Activated T-cell treated with anti-CD3 and anti-CD28 coated beads, Interleukin-2, amount 50 U/mL, for 4 hours (primary cell): ENCODE measurements at places on chromosomes 4 and X.
A peak's percentile ranks its signal among the peaks of the same experiment; 100 is the strongest.

GRCh38 chrX:134181275-134181660 lies 55.7 kb upstream of the CCDC160 start:
- no peak for DNase-seq

GRCh38 chr4:132709056-132709455 lies 440.0 kb upstream of the PCDH10 start:
- DNase-seq, result no peak

- no peak for DNase-seq
These were observed 212.8 kb upstream of the PDE5A start for GRCh38 chr4:119841361-119841760.

- DNase-seq, result no peak
These were observed 226.1 kb downstream of the SHOX start for GRCh38 chrX:856566-857290.

- DNase-seq, result no peak
These were observed 85.4 kb downstream of the TIGD2 start for GRCh38 chr4:89196745-89197144.

DNA sequence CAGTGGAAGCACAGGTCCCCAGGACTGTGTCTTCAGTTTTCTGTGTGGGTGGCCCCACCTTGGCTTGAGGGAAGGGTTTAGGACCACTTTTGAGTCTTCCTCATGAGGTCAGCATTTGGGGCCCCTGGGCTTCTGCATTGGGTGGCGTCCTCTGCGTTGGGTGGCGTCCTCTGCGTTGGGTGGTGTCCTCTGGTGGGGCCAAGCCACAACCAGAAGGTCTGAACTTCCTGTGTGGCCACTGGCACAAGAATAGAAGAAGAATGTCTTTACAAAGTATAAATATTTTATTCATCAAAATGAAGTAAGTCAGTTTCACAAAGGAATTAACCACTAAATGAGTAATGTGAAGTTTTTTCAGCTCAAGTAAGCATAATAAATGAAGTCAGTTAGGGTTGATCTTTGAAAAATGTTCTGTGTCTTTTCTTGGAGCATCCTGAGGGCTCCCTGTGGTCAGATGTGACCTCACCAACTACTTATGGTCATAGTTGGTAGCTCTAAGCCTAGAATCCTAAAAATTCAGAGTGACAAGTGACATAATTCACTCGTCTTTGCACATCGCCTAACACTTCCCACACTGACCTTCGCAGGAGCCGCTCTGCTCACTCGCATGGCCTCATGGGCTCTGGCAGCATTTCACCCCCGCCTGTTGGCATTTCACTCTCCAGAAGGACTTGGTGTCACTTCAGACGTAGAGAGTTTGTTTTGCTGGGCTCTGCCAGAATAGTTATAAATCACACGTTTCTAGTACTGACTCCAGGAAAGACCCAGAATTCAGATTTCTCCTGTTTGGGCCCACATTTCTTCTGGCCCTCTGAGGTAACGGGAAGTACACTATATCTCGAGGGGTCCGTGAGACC lies 39.0 kb upstream of the HGFAC start:
- DNase-seq, result no peak

DNA sequence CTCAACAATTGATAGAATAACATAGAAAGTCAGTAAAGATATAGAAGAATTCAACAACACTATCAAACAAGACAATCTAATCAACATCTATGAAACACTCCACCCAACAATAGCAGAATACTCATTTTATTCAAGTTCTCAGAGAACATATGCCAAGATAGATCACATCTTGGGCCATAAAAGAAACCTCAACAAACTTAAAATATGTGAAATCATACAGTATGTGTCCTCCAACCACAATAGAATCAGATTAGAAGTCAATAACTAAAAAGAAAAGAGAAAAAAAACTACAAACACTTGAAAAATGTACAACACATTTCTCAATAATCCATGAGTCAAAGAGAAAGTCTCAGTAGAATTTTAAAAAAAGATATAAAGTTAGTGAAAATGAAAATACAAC lies 78.6 kb upstream of the LDB2 start:
- no peak for DNase-seq

DNA sequence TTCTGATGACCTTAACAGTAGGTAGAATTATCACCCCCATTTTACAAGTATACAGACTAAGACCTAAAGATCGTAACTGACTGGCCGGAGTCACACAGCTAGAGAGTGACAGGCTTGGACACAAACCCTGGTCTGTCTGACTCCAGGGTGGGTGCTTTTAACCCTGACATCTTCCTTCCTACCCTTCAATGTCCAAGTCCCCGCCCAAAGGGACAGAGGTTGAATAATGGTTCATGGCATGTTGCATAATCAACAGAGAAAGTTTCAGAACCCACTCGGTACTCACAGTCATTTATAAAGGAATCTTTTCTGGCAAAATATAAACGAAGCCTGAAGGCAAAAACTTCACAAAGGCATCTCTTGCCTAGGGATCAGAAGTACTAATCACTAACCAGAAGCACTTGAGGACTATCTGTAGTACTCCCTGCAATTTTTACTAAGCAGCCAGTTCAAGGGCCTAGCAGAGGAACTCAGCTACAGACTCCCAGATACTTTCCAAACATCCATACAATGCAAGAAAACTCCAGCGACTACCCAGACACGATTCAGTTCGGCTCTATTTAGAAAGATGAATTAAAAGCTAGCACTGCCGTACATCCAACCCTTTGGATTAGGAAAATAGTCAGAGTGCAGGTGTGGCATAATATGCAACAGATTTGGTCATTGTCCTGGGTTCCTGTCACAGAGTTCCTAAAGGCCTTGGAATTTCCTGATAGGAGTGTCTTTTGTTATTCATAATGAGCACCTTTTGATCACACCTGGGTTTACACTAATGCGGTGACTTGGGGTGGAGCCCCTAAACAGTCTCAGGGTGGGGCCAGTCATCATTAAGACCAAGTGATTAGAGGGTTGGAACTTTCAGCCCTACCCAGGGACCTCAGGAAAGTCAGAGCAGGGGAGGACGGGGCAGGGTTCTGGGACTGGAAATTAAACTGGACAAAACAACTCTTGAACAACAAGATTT lies 44.0 kb downstream of the RELL1 start:
- no peak for DNase-seq

GRCh38 chrX:120125444-120125843 lies 9.7 kb upstream of the RHOXF1 start:
- DNase-seq, result no peak

GRCh38 chr4:118058955-118059354 lies 24.7 kb downstream of the NDST3 start:
- DNase-seq, result no peak

- DNase-seq, result no peak
These were observed 643 bp downstream of the SRP72 start for GRCh38 chr4:56468097-56468422.

- DNase-seq, result no peak
These were observed 191.6 kb upstream of the GALNTL6 start for GRCh38 chr4:171621646-171622045.

DNA sequence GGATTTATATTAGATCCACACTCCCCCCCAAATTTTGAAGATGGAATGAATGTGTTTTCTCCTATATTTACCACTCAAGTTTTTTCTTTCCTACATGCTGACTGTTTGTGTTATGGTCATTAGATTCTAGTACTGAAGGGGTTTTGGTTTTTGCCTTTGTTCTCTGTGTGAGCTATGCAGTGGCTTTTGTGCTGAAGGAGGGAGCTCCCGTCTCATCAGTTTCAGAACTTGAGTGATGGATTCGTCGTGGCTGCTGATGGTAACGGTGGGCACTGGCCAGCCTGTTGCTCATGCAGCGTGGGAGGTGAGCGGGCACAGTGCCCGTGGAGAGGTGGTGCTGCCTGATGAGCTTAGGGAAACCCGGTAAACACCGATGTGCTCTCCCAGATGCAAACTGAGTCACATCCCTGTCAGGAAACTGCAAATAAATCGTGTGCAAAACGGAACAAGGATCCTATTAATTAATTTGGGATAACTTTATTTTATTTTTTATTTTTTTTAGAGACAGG lies 101.5 kb downstream of the SORBS2 start:
- no peak for DNase-seq

DNA sequence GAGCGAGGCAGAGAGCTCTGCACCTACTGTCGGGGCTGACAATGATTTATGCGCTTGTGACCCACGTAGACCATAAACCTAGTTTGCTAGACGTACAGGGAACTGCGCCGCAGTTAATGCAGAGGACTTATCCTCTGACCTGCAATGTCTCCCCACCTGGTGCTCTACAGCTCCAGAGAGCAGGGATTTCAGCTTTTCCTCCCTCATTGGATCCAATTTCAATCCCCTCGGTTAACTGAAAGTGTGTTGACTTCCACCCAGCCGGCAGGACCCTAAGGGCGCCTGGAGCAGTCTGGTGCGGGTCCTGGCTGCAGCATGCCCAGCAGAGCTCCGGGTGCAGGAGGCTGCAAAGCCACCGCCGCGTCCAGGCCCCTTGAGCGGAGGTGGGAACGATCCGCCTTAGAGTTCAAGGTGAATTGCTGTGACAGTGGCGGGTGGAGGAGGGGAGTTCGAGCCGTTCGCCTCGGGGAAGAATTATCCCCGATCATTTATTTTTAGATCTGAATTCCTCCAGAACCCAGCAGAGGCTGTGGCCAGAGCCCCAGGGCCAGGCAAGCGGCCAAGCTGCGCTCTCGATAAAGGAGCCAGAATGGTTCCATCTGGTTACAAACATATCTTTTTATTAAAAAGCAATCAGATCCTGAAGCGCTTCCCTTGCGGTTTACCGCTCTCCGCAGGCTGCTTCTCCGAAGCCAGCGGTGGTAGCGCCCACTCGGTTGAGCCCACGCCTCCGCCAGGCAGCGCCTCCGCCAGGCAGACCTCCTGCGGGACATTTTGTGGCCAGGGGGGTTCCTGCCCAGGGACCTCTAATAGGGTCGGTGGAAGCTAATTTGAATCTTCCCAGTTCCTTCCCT lies 66.0 kb downstream of the FBXO8 start:
- no peak for DNase-seq

DNA sequence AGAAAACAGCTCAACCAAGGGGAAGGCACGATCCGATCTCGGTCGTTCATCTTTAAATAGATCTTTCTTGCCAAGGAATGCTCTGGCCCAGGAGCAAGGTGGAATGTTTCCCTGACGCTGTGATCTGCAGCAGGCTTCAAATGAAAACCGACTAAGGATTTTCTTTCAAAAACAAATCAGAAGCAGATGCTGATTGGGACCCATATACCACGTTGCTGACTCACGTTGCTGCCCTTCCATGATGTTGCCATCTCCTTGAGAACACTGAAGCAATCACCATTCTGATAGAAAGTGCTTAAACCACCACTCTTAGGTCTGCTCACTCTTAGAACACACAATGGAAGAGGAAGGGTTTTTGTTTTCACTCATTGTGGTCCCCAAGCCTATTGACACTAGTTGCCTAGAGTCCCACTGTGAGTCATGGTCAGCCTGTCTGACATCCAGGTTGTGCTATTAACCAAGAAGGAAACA lies 26.1 kb downstream of the LAMTOR3 start:
- no peak for DNase-seq

GRCh38 chr4:180059216-180059881 lies 2183.9 kb upstream of the TENM3 start:
- DNase-seq, result no peak

GRCh38 chr4:48667148-48667547 lies 112.9 kb downstream of the FRYL start:
- DNase-seq, result no peak

GRCh38 chr4:175671491-175671934 lies 140.6 kb downstream of the GPM6A start:
- no peak for DNase-seq

DNA sequence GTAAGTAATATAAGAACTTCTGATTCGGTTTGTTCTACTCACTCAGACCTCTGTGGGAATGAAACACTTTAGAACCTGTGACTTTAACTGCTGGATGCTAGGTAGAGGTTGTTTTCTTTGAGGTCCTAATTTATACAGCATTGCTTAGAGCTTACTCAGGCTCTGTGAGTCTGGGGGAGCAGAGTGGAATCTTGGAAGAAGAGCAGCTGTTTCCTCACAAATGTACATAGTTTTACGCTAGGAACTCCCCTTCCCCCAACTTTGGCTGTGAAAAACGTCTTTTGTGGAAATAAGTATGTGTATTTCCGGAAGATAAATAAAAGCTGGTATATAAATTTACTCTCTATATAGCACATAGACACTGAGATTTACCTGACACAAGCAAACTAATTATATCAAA lies 141.4 kb downstream of the NAA11 start:
- DNase-seq, result no peak

DNA sequence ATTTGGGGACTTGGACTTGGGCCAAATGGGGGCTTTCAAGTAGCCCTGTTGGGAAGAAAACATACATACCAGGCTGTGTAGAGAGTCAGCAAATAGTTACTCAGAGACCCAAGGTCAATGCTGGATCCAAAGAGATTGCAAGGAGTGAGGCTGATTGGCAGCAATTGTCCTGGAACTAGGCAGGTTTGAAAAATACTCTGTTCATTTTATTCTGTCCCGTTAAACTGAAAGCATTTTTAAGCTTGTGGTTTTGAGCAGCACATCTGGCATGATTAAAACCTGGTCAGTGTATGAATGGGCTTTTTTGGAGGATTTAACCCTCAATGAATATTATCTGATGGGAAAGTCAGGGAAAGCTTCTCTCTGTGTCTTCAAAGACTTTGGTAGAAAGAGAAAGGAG lies 294.3 kb upstream of the BOD1L1 start:
- DNase-seq, result no peak

- DNase-seq, result peak; percentile 29
These were observed 80.0 kb downstream of the ARSJ start for GRCh38 chr4:113899271-113900070.

DNA sequence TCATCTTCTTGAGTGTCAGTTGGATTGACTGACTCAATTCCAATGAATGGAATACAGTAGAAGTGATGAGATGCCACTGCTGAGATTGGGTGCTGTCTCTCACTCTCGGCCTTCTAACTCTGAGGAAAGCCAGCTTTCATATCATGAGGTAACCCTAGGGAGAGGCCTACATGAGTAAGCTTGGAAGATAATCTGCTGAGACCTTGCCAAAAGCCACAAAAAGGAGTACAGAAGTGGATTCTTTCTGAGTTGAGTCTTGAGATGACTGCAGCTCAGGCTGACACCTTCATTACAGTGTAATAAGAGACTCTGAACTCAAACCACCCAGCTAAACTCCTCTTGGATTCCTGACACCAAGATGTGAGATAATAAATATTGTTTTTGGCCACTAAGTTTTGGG lies 537.4 kb upstream of the MAGEB18 start:
- no peak for DNase-seq

DNA sequence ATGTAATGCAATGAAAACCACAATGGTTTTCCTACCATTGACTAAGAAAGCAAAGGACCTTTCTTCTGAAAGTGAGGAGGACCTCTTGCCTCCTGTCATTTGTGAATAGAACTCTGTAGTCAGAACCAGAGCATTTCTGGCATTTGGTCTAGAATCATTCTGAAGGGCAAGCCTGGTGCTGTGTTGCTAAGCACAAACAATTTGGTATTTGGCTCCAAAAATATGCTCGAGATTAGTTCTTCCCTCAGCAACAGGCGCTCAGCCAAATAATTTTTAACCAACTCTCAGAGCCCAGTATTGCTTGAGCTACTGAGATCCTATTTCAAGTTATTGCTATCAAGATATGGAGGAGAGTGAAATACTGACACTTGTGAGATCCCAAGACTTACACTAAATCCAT lies 71.0 kb downstream of the SNCA start:
- no peak for DNase-seq

GRCh38 chr4:37489697-37490096 lies 196.5 kb downstream of the RELL1 start:
- DNase-seq, result no peak
